ENCODE measurements at places on chromosomes 4 and X.

DNA sequence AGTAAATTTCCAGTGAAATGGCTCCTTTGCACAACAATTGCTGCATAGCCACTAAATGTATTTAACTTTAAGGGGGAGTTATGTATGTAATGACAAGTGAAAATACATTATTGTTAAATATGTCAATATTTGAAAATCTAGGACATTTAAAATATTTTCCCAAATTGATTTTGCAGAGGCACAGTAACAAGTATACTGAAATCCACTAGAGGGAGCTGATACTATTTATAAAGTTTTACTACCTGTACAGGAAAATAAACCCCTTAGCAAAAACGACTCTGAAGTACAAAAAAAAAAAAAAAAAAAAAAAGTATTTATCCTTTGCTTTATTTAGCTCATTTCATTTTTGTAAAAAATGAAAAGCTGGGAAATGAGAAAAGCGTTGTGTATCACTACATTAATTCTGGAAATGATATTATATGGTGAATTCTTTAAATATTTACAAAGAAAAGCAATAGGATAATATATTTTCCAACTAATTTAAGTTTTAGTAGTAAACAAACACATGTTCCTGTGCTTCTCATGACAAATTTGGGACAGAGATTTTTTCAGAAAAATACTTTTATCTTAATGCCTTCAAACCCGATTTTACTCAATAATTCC lies 727.7 kb downstream of the DMD start:
- DNase-seq = no peak

DNA sequence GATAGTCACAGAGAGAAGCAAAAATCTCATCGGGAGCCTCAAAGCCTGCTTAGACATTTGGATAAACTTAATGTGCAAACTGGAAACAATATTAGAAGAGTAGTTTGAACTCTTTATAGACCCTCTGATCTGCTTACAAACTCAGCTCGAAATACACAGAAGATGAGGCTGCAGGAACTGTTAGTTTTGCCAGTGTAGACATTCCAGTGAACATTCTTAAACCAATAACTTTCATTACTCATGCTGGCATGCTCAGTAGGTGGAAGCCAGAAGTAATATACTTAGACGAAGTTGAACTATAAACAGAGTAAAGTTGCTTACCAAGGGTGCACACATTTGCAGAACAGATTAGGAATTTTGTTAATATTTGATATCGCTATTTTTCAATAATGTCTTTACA lies 303.5 kb downstream of the ANKRD50 start:
- DNase-seq = no peak

DNA sequence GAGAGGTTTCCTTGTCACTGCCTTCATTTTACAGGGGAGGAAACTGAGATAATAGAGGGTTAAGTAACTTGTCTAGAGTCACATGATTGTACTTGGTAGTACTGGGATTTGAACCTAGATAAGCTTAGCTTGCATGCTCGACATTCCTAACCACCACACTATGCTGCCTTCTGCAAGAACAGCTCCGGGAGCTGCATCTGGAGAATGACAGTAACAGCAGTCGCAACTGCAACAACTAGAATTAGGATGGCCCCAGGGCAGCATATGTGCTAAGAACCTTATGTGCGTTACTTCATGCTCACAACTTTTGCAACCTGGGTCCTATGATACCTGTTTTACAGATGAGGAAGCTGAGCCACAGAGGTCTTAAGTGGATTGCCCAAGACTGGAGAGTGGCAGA lies 89.5 kb upstream of the LCORL start:
- no peak for DNase-seq

DNA sequence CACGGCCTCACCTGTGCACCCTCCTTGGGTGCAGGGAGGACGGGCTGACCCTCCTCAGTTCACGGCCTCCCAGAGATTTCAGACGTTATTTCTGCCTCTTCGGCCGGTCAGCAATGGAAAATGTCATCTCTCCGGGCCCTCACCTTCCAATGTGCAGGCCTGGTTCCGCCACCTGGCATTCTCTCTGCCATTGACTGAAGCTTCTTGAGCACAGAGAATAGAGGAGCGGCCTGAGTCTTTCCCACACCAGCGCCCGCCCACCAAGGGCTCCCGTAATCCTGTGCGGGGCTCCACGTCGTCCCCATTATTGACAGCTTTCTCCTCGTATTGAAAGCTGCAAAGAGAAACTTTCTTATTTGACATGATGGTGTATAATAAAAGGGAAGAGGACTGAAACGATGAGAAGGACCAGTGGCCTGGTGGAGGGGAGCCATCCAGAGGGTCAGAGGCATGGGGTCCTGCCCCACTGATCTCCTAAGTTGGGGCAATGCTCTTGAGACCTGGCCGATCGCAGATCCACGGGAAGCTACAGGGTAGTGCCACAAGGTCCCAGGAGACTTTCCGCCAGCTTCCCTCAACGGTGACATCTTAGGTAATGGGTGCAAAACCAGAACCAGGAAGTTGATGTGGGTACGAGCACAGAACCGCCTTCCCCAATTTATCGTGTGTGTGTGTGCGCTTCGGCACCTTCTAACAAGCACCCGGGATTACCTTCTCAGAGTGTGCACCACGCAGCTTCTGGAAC lies 20.6 kb downstream of the HTRA3 start:
- DNase-seq = no peak

DNA sequence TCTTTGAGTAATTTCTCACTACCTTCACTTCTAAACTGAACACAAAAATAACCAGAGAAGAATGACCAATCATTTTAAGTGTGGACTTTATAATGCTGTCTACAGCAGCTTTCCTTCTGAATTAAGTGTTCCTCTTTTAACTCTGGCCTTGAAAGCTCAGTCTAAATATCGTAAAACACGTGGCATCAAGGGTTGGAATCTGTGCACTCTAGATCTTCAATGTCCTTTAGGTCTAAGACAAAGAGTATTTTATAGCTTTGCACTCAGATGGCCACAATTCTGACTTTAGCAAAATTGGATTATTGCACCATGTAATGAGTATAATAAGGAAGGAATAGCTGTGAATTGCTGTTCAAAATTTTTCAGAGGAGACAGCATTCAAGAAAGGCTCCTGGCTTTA lies 197.1 kb upstream of the UGT8 start:
- no peak for DNase-seq

DNA sequence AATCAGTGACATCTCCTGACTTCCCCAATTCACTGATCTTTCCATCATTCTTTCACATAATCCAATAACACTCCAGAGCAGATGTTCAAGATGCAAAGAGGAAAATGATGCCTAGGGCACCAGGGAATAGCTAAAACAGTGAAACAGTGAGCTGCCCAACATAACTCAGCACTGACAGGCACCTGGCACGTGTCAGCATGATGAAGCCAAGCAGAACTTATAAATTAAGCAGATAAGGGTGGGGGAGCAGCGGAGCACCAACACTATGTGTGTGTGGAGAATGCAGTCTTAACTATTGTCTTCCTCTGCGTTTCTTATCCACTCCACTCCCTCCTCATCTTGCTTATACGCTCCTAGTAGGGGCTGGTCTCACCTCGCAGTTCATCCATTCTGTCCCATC lies 89.4 kb downstream of the AMMECR1 start:
- DNase-seq = no peak

DNA sequence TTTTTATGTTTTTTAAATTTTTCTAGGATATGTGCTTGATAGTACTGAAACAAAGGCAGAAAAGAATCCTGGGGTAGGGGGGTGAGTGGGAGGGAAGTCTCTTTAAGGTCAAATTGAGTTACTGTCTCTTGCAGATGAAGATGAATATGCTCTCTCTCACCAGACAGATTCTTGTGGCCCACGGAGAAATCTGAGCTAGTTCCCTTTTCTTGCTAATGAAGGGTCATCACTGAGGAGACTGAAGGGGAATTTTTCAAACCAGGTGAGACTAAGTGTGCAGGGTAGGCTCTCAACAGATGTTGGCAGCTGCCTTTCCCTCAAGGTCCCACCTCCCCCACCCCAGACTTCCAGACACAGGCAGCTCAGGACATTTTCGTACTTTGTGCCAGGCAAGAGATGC lies 21.5 kb downstream of the FAM9C start:
- no peak for DNase-seq

- DNase-seq = no peak
Measured at GRCh38 chr4:74658116-74658515, 136.2 kb downstream of the BTC start.

DNA sequence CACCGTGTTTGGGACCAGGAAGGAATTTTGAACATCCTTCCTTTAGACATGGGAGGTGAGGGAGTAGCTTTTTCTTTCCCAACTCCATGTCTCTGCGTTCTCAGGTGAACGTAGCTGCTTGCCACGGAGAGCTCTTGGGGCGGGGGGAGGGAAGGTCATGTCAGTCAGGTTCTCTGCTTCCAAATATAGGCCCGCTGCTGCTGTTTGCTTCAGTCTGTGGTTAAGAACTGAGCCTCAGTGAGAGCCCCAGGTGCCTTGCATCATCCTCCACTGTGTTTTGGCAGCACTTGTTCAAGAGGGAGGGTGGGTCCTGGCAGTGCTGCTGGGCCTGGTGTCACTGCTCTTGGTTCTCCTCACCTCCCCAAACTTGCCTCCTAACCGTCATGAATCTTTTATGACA lies 46.5 kb downstream of the HADH start:
- peak; percentile 41 for DNase-seq

GRCh38 chrX:119375561-119375960 lies 23.6 kb upstream of the SLC25A43 start:
- DNase-seq = no peak

- DNase-seq = no peak
Measured at GRCh38 chr4:11596989-11597388, 168.3 kb upstream of the HS3ST1 start.

- DNase-seq = no peak
Measured at GRCh38 chr4:4462970-4463369, 76.1 kb downstream of the NSG1 start.

DNA sequence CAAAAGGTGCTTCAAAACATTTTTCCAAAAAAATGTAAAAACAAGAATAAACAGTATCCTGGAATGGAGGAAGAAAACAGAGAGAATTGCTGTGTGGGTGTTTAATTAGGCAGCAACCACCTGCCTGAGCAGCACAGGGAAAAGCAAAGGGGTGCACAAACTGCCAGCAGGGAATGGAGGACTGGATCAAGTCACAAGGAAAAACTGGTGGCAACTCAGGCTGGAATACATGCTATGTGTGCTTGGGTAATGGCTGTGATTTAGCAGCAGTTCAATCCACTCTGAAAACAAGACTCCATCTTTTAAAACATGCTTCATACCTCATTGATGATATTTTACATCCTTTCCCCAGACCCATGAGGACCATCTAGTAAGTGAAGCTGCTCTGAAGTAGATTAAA lies 179.5 kb downstream of the HS6ST2 start:
- no peak for DNase-seq

- no peak for DNase-seq
Measured at GRCh38 chrX:29478336-29479069, 736.9 kb upstream of the MAGEB2 start.

Measured in stimulated activated CD8-positive, alpha-beta memory T cell treated with anti-CD3 and anti-CD28 coated beads, Interleukin-2, amount 100 ng/mL, for 48 hours (primary cell).